ENCODE measurements at places on chromosomes 2 and 18.

- no peak for DNase-seq
Observed at GRCh38 chr2:17536416-17536815, 4.1 kb upstream of the VSNL1 start.

- DNase-seq: no peak
Observed at GRCh38 chr2:236107942-236108625, 60.1 kb downstream of the GBX2 start.

DNA sequence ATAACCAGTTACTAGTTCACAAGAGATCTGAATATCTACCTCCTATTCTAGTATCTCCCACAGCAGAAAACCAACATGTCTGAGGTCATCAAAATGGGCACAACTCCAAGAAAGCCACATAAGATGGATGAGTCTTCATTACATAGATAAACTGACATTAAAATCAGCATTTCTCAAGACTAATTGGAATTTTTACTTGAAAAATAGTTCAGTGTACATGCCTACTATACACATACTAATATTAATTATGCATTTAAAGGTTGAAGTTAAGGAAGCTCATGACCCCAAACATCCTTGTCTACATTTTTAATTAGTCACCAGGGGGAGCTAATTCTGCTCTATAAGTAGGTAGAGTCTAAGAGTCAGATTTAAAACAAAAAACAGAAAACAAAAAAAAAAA is 41.9 kb downstream of the ZNF521 start:
- DNase-seq: no peak

- no peak for DNase-seq
Observed at GRCh38 chr2:187838690-187839089, 284.5 kb upstream of the TFPI start.

- DNase-seq: no peak
Observed at GRCh38 chr2:17717666-17718065, 35.9 kb downstream of the SMC6 start.

DNA sequence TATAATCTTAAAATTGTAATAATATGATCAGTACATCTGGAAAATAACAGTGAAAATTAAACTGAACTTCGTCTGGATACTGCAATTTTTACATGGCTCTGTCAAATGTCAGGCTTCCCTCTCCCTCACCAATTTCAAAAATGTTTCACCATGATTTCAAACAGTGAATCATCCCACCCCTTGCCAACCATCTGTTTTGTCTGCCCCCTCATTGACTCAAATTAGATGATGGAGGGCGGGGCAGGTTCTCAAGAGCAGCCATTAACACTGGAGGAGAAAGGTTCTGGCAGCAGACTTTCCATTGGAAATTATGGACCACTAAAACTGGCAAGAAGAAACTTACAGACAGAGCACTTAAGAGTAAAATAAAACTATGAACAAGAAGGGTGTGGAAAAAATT is 1195.7 kb upstream of the ZEB2 start:
- DNase-seq: no peak

- no peak for DNase-seq
Observed at GRCh38 chr2:15195813-15196212, 365.3 kb downstream of the NBAS start.

GRCh38 chr18:55559739-55560138 is 28.3 kb downstream of the TCF4 start:
- no peak for DNase-seq

DNA sequence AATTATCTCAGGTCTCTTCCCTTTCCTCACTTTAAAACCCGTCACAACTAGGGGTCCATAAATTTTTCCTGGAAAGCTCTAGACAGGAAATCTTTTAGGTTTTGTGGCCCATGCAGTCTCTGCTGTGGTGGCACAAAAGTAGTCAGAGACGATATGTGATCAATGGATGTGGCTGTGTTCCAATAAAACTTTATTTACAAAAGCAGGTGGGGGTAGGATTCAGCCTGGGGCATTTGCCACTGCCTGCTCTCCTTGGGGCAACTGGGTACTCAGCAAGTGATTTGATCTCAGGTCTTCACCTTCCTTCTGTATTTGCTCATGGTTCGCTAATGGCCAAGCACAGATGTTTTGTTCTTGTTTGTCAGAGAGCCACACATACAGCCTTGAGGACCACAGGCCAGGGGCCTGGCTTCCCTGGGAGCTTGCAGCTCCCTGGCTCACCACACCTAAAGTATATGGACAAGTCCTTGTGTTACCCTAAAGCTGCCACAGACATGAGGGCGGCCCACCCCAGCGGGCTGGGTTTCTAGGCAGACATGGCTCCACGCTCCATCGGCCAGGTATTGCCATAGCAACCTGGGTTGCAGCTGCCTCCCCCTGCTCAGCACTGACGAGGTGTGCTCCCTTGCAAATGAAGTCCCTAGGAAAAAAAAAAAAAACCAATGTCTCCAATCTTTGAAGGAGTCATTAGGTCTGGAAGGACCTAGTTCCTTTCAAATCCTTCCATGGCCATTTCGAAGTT is 89.7 kb upstream of the YWHAQ start:
- DNase-seq: no peak

GRCh38 chr2:190804182-190804795 is 76.3 kb upstream of the GLS start:
- no peak for DNase-seq

DNA sequence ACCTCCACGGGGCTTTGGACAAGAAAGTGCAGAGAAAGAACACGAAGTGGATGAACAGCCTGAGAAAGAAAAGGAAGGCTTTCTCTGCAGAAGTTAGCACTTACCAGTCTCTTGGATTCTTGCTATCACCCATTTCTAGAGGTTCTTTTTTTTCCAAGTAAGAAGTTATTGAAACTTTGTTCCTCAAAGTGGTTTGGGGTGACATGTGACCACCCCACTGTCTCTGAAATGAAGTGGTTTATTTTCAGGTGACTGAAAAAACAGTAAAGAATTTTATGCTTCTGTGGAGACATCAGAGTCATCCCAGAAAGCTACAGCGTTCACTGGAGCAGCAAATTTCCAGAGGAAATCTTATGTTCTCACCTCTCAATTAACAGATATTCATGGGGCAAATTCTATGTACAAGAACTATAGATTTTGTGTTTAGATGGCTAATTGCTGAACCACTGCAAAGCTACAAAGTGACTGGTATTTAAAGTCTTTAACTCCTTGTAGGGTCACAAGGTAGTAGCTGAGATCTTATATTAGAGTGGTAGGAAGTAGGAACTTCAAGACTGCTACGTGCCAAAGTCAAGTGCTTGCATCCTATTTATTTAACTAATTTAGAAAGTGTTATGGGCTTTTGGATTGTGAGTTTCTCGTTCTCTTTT is 267.5 kb downstream of the TGIF1 start:
- DNase-seq: no peak

- no peak for DNase-seq
Observed at GRCh38 chr2:213806125-213806726, 522.0 kb downstream of the SPAG16 start.

GRCh38 chr2:146081459-146081858 is 1561.5 kb upstream of the ZEB2 start:
- DNase-seq: no peak

- DNase-seq: no peak
Observed at GRCh38 chr2:39359453-39360038, 77.5 kb downstream of the MAP4K3 start.

DNA sequence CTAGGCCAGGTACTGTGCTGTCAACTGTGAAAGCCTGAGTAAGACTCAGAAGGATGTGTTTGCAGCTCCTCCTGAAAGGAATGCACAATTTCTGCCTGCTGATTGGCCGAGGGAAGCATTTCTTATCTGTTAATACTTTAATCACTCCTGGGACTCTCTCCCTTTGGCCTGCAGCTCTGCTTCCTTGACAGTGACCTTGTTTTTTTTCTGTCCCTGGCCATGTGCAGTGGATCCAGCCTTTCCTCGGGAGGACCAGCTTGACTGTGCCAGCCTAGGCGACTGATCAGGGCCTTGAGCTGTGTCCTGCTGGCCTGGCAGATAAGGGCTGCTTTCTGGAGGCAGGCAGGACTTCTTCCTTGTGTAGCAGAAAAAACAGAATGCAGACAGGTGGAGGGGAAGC is 10.0 kb downstream of the RNF144A start:
- no peak for DNase-seq

DNA sequence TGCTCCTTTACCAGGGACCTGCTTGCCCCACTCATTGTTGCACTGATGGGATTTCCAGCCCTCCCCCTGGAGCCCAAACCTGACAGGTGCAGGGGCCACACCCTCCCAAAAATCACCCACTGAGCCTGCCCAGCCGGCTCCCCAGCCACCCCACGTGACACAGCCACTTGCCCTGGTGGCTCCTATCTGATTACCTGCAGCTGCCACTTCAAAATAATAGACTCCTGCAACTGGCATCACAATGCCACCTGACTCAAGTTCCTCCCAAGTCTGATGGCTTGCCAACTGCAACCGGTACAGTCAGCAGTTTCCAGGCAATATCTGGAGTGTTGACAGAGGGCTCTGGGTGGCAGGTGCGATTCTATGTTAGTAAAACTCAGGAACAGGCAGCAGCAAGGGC is 66.2 kb downstream of the CRACDL start:
- DNase-seq: no peak

DNA sequence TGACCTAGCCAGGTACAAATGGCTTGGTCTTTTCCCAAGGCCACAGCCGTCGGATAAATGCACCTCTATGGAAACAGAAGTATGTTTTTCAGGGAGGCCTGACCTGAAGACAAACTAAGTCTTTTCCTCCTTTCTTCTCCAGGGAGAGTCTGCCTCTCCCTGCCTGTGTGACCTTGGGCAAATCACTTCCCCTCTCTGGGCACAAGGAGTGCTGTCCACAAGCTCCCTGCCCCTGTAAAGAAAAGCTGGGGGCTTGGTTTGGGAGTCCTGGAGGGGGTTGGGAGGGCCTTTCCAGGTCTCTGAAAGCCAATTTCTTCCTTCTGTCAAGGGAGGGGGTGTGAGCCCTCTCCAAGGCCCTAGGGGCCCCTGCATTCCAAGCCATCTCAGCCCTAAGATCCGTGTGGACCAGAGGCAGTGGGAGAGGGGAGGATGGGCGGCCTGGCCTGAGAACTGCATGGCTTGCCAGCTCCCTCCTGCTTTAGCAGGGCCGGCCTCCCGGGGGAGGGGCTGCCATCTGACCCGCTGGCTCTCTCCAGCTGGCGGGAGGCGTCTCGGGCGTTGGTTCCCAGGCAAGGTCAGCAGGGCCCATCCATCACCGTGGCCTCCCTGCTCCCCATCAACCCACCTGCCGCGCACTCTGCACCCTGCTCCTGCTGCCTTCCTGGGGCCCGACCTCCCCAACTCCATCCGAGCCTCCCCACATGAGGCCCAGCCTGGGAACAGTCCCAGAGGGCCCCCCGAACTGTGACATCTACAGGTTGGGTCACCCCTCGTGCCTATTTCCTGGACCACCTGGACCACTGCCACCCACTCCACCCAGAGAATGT is 61.4 kb downstream of the SMAD7 start:
- DNase-seq: no peak

DNA sequence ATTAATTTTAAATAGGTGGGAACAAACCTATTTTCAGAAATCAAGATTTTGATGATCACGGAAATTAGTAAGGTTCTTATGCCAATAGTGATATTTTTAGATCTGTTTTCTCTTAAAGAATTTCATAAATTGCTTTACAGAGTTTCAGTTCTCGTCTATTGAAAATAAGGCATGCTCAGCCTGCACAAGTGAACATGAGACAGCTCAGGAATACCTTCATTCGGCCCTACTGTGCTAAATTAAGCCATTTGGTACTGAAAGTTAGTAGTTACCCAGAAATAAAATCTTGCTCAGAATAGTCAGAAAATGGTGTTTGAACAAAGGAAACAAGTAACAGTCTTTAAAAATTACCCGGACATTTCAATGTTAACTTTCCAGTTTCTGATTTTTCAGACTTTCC is 60.4 kb downstream of the DLGAP1 start:
- DNase-seq: no peak

GRCh38 chr2:70078384-70078783 is 8.9 kb upstream of the PCBP1 start:
- DNase-seq: no peak

GRCh38 chr2:29068513-29068912 is 5.8 kb downstream of the PCARE start:
- no peak for DNase-seq

GRCh38 chr18:27763936-27764335 is 413.0 kb downstream of the CDH2 start:
- DNase-seq: no peak

DNA sequence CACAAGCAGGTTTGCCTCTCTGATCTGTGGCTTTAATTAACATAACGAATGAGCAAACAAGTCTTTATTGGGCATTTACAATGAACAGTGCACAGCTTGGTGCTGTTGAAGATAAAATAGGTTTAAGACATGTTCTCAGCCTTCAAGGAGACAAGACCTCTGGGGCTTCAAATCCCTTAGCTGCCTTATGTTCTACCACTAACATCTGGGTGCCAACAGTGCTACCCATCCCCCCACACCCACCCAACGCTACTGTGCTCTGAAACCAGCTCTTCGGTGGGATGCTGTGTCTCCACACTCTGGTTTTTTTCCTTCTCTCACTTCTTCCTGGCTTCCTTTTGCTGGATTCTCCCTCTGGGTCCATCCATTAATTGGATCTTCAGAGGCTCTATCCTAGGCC is 14.1 kb upstream of the B3GNT2 start:
- DNase-seq: no peak

- DNase-seq: no peak
Observed at GRCh38 chr2:30325600-30326328, 94.4 kb downstream of the LBH start.

DNA sequence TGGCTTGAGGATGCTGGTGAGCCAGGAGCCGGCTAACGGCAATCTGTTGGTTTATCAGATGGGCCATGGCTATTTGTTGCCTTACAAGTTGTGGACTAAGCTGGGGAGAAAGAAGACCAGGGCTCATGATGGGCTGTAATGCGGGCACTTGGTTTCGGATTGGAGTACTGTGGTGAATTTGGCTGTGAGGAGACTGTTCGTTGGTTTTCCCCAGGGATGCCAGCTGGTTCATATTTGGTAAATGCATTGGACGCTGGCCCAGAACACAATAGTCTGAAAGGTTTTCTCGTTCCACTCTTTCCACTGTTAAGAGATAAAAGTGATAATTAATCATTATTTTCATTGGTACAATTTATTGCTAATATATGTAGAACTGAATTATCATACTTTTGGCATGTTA is 108.9 kb downstream of the SATB2 start:
- no peak for DNase-seq

DNA sequence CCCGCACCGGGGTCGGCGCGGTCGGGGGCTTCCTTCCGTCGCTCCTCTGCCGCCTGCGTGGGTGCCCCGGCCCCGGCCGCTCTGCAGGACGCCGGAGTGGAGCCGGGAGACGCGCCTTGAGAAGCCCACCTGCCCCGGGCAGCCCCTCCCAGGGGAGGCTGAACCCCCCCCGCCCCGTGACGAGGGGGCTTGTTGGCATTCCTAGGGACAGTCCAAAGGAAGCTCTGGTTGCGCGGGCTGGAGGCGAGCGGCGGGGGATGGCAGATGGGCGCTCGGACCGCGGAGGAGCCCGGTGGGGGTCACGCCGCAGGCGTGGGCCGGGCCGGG is 133.5 kb upstream of the MGAT5 start:
- DNase-seq: no peak

DNA sequence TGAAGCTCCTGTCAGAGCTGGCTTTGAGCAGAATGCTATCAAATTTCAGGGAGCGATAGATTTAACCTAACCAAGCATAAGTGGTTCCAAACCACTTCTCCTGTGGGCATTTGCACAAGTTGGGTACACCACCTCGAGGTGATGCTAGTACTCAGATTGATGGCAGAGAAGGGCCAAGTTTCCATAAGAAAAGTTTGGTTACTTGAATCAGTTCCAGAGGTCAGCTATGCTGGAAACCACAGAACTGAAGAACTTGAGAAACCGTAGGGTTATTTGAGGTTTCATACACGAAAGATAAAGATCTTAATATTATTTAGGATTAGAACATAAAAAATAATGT is 238.2 kb upstream of the SOX11 start:
- DNase-seq: no peak
